ENCODE measurements at places on chromosomes 5 and 9. TPM values are rescaled to one million over a fixed set of nuclear protein-coding genes. Genes with fewer than 3 reads are reported as not detected.

DNA sequence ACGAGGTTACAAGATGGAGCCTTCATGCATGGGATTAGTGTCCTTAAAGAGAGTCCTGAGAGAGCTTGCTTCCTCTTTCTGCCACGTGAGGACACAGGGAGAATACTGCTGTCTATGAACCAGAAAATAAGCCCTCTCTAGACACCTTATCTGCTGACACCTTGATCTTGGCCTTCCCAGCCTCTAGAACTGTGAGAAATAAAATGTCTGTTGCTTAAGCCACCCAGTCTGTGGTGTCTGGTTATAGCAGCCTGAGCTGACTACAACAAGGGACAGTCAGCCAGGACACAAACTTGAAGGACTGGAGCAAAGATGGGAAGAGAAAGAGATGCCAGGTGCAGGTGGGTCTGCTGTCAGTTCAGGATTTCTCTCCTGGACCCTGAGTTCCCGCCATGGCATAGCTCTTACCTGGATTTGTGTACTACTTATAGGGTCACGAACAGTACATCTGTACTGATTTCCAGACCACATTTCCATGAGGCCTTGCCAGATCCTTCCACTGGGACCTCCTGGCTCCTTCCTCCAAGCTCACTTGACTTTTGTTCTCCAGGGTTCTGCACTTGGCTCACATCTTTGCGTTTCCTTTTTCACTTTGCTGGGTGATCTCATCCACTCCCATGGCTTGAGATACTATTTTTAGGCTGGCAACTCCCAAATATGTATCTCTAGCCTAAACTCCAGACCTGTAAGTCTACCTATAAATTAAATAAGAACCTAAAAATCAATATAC lies 44.9 kb upstream of the LIFR start:
- H3K36me3 ChIP-seq = no peaks in the 10 kb centered on the region
- no peak overlapping the region for H3K27ac ChIP-seq
- no peak for DNase-seq
- no peaks in the 10 kb centered on the region for H3K4me1 ChIP-seq
- H3K4me3 ChIP-seq = no peak overlapping the region
- no peaks in the 10 kb centered on the region for H3K27me3 ChIP-seq

- no peaks in the 10 kb centered on the region for H3K36me3 ChIP-seq
- no peak for DNase-seq
- no peaks in the 10 kb centered on the region for H3K4me1 ChIP-seq
- no peak overlapping the region for H3K27ac ChIP-seq
- H3K4me3 ChIP-seq = peak overlapping the region; percentile 94
Measured at GRCh38 chr9:13278023-13278367, 1.5 kb downstream of the MPDZ start.

- DNase-seq = peak; percentile 44
- H3K4me1 ChIP-seq = no peaks in the 10 kb centered on the region
- no peaks in the 10 kb centered on the region for H3K27me3 ChIP-seq
- H3K4me3 ChIP-seq = no peak overlapping the region
- H3K36me3 ChIP-seq = peaks cover 69% of the 10 kb centered on the region
Measured at GRCh38 chr5:10423022-10423421, 18.7 kb upstream of the ROPN1L start.

The GRIA1 gene
- 0.52 TPM for total RNA-seq

The CXCL14 gene
- 1.1 TPM for total RNA-seq

DNA sequence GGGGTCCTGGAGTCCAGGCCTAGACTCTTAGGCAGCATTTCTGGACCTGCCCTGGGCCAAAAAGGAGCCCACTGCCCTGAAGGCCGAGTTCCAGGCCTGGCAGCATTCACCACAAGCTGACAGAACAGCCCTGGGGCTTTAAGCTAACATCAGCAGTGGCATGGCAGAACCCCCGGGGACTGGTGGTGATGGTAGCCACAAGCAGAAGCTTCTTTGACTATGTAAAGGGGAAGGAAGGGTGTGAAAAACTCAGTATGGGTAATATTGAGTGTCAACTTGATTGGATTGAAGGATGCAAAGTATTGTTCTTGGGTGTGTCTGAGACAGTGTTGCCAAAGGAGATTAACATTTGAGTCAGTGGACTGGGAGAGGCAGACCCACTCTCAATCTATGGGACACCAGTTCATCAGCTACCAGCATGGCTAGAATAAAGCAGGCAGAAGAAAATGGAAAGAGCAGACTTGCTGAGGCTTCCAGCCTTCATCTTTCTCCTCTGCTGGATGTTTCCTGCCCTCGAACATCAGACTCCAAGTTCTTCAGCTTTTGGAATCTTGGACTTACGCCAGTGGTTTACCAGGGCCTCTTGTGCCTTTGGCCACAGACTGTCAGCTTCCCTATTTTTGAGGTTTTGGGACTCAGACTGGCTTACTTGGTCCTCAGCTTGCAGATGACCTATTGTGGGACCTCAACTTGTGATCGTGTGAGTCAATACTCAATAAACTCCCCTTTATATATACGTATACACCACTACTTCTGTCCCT lies 661.0 kb upstream of the C9orf72 start:
- no peaks in the 10 kb centered on the region for H3K36me3 ChIP-seq
- H3K4me3 ChIP-seq = no peak overlapping the region
- H3K4me1 ChIP-seq = no peaks in the 10 kb centered on the region
- no peak for DNase-seq
- H3K27me3 ChIP-seq = no peaks in the 10 kb centered on the region

DNA sequence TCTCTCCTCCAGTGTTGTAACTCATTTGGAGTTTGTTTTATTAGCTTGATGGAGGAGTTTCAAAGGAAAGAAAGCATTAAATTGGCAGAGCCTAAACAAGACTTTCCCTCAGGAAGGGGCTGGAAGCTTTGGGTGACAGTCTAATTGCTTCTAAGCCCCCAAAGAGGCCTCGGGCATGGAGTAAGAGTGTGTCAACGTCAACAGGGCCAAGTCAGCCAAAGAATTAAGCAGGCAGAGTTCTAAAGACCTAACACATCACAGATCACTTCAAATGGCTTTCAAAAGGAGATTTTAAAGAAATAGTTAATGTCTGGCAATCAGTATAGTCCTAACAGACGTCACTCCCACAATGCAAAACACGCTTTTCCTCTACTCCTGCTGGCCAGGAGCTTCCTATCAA lies 234.5 kb downstream of the EFNA5 start:
- no peak for DNase-seq
- peaks cover 3% of the 10 kb centered on the region for H3K36me3 ChIP-seq
- H3K27me3 ChIP-seq = no peaks in the 10 kb centered on the region
- H3K4me1 ChIP-seq = no peaks in the 10 kb centered on the region
- no peak overlapping the region for H3K4me3 ChIP-seq

GRCh38 chr5:133015466-133015865 lies 10.9 kb downstream of the ZCCHC10 start:
- no peaks in the 10 kb centered on the region for H3K4me1 ChIP-seq
- peaks cover 23% of the 10 kb centered on the region for H3K36me3 ChIP-seq
- H3K4me3 ChIP-seq = no peak overlapping the region
- no peak overlapping the region for H3K27ac ChIP-seq

GRCh38 chr9:137461316-137461662 lies 2.2 kb upstream of the NSMF start:
- no peak overlapping the region for H3K4me3 ChIP-seq
- no peak overlapping the region for H3K27ac ChIP-seq
- H3K27me3 ChIP-seq = no peaks in the 10 kb centered on the region
- H3K4me1 ChIP-seq = no peaks in the 10 kb centered on the region
- H3K36me3 ChIP-seq = peaks cover 10% of the 10 kb centered on the region
- no peak for DNase-seq

The ECM2 gene
- total RNA-seq = not detected

Measured in H9 (cell line).